Activated CD8-positive, alpha-beta memory T cell treated with anti-CD3 and anti-CD28 coated beads for 48 hours (primary cell): ENCODE measurements at places on chromosomes 3 and 15.

GRCh38 chr3:113212150-113212843, 940 bp downstream of the BOC start:
- no peak for DNase-seq

DNA sequence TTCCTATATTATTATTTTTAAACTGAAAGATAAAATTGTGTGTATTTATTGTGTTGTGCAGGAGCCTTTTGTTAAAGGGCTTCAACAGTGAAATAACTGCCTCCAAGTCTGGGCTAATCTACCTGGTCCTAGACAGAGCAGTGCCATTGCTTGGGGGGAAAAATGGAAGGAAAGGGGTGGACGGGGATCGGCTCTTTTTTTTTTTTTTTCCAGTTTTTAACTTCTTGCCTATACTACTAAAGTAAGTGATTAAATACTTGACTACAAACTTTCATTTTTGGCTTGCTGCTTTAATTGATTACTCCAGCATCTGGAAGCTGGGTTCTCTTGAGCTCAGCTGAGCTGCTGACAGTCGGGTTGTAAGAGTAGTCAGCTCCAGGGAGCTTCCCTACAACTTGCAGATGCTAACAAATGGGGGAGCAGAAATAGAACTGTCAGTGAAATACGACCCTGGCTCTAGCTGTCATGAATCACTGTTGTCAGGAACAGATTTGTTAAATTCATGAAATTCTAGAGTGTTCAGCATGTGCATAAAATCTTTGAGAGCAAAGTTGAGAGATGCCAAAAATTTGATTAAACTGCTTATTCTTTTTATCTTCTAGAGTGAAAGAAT, 276.7 kb downstream of the ROBO1 start:
- no peak for DNase-seq

- no peak for DNase-seq
Measured at GRCh38 chr3:89954137-89954536, 846.7 kb downstream of the EPHA3 start.

DNA sequence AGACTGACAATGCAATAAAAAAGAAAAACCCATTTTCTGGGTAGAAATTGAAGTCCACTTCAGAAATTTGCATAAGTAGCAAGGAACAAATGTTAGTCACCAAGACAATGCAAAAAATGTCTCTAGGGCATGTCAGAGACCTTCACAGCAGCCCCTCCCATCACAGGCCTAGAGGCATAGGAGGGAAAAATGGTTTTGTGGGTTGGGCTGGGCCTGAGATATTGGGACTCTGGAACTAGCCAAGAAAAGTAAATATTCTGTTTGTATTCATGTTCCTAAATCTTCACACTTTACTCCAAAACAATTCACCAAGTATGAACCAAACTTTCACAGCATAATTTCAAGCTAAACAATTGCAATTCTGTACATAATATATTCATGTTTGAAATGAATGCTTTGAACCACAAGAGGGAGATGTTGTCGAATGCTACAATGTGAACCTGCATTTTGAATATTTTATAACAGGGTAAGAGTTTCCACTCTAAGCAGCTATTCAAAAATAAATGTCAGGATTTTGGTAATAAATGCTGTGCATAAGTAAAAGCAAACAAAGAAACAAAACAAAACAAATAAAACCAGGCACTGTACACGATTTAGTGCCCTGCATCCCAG, 429.2 kb downstream of the OTOL1 start:
- no peak for DNase-seq

- no peak for DNase-seq
Measured at GRCh38 chr3:124172816-124173215, 180.9 kb upstream of the ROPN1 start.

GRCh38 chr3:149448331-149448831, 26.1 kb upstream of the TM4SF4 start:
- no peak for DNase-seq

GRCh38 chr3:123722021-123722420, 137.2 kb upstream of the HACD2 start:
- no peak for DNase-seq

- DNase-seq: peak; percentile 81
Measured at GRCh38 chr3:128153156-128154041, at the start of gene EEFSEC. Gene EEFSEC (plus strand): TSS chr3:128153481. CDS start chr3:128153508, 27 bp downstream.

DNA sequence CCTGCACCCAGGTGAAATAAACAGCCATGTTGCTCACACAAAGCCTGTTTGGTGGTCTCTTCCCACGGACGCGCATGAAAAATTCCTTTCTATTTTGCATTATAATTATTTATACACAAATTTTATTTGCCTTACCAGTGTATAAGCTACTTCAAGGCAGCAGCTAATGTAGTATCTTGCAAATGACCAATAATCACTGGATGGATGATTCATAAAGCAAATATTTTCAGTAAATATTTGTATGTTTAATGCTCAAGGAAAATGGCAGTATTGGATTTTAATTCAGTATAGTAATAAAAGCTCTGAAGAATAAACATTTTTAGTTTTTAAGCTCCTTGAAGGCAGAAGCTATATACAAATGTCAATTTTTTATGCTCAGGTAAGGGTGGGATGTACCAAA, 158.7 kb upstream of the NANOGP8 start:
- DNase-seq: no peak

DNA sequence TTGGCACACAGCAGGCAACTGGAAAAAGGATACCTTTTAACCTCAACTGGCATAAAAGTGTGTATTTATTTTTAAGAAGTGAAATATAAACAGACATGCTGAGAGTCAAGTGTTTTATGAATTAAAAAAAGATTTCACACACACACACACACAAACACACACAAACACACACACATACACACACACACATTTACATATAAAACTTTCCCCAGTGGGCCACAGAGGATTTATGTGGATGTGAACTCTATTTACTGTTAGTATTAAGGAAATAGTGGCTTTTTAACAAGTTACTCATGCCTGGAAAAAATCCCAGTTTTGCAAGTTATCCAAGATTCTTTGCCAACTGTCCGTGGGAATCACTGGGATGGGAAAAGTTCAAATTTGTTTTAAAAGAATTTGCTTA, 725.9 kb upstream of the NR2F2 start:
- no peak for DNase-seq

- DNase-seq: no peak
Measured at GRCh38 chr15:27491666-27492621, 521.0 kb downstream of the GABRG3 start.

- no peak for DNase-seq
Measured at GRCh38 chr3:186849374-186849975, 7.0 kb downstream of the ADIPOQ start.

DNA sequence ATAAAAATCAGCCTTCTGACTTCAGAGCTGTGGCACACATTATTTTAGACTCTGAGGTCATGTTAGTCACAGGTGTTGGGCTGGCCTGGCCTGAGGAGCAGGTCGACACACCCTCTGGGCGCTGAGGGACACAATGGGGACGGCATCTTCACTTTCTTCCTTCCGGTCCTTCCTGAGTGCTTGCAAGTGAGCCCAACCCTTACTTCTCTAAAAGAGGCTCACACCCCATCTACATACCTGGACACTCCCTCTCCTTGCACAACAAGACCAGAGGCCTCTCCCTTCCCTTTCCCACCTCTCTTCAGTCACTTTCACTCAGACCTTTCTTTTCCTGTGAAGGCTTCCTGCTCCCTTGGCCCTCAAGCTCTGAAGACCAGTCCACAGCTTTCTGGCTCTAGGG, 85.4 kb downstream of the XXYLT1 start:
- no peak for DNase-seq

GRCh38 chr3:129022114-129023007, 21.3 kb downstream of the EFCC1 start:
- no peak for DNase-seq

DNA sequence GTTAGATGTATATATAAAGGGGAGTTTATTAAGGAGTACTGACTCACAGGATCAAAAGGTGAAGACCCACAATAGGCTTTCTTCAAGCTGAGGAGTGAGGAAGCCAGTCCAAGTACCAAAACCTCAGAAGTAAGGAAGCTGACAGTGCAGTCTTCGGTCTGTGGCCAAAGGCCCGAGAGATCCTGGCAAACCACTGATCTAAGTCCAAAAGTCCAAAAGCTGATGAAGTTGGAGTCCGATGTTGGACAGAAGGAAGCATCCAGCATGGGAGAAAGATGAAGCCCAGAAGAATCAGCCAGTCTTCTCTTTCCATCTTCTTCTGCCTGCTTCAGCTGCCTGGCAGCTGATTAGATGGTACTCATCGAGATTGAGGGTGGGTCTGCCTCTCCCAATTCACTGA, 107.5 kb downstream of the BCHE start:
- DNase-seq: no peak

GRCh38 chr3:14472471-14473351, 67.4 kb downstream of the GRIP2 start:
- DNase-seq: no peak

DNA sequence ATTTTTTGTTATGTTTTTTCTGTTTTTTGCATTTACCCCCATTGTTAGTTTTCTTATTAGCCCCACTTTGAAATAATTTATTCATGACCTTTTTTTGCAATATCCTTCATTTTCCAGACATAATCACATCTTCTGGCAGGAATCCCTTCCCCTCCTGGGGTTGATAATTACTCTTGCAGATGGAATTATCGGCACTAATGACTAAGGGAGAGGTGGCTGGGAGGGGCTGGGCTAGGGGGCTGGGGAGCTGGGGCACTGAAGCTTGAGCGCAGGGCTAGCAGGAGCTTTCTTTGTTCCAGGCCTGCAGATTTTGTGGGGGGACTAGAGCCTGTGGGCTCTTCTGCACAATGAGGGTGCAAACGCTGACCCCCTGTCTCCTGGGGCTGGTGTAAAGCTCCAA, 77.8 kb downstream of the RAB11A start:
- no peak for DNase-seq

DNA sequence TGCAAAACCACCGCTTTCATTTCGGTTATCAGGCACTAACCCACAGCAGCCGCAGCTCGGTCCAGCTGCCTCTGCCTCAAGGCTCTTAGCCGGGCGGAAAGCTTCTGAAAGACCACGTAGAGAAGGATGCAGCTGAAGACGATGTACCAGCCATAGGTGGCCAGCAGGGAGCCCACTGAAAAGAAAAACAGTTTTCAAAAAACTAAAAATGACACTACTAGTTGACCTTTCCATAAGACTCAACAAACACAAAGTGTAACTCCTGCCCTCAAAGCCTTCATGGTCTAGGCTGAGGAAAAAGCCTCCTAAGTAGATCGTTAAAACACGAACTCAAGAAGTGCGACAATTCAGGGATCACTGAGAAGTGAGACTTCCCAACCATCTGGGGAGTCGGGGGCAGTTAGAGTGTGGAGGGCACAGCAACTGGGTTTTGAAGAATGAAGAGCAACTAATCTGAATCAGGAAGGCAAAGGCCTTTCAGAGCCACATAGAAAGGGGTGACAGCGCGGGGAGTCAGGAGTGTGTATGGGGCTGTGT, 716 bp downstream of the SELENOS start:
- DNase-seq: no peak

GRCh38 chr3:172181932-172182586, 142.7 kb downstream of the FNDC3B start:
- DNase-seq: no peak

DNA sequence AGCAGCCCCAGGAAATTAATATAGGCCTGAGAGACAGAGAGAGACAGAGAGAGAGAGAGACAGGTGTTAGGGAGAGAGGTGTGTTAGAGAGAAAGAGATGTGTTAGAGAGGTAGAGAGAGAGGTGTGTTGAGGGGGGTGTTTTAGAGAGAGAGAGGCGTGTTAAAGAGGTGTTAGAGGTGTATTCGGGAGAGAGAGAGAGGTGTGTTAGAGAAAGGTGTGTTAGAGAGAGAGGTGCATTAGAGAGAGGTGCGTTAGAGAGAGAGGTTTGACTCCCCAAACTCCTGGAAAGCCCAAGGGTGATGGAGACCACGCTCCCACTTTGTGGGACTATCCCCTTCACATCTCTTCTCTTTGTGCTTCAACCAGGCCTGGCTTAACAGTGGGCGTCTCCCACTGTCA, 95.5 kb downstream of the CACNA2D3 start:
- no peak for DNase-seq

- DNase-seq: no peak
Measured at GRCh38 chr3:194121891-194122631, 13.9 kb upstream of the HES1 start.

GRCh38 chr3:34185301-34185700, 386.9 kb downstream of the PDCD6IP start:
- no peak for DNase-seq

GRCh38 chr15:82040862-82041261, 5.0 kb downstream of the MEX3B start:
- DNase-seq: no peak

GRCh38 chr3:22861426-22861825, 341.7 kb upstream of the UBE2E2 start:
- DNase-seq: no peak

DNA sequence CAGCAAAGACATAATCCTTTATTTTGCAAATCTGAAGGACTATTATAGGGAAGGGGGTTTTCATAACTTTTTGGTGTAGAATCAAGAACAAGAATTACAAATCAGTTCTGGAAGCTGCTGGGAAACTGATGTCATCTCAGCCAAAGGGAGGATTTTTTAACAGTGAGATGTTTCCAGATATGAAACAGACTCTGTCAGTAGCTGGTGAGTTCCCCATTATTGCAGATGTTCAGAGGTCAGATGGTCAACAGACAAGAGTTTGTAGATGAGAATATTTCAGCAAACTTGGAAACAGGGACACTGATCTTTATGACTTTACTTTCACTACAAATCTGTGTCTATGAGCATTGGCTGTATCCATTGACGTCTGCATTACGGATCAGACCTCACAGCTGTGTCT, 71.9 kb upstream of the LPP start:
- no peak for DNase-seq

DNA sequence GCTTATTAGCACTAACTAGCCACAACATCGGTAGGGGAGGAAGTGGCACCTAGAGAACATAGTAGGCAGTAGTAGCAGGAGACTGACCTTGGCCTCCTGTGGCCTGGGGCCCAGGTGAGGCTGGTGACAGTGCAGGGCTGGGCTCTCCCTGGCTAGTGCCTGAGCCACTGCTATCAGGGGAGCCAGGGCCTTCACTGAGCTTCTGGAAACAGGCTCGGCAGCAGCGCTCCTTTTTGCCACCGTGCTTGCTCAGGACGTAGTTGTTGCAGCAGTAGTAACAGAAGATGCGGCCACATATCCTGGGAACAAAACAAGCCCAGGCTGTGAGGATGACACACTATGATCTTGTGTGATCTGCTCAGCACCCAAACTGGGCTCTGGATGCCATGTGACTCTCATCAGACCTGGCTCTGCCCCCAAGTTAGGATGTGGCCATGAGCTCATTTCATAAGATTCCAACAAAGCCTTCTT, 15.1 kb downstream of the CXCR6 start:
- DNase-seq: no peak

DNA sequence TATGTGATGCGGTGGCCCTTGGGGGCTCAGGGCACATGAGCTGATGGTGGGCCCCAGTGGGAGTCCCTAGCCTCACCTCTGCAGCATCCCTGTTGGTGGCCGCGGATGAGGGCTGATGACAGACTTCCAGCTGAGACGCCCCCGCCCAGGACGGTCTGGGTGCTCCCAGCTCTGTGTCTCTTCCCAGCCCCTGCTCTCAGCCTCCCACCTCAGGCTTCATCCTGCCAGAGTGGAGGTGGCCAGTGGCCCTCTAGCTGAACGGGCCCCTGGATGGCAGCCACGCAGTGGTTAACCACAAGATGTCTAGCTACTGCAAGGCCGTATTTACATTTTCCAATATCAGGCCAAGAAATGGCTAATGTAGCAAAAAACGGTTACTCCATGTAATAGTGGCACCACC, 205.3 kb upstream of the LINGO1 start:
- no peak for DNase-seq
